CD8-positive, alpha-beta memory T cell (primary cell): ENCODE measurements at places on chromosomes 7 and 10. TPM values are rescaled to one million over a fixed set of nuclear protein-coding genes. Genes with fewer than 3 reads are reported as not detected.
A peak's percentile ranks its signal among the peaks of the same experiment; 100 is the strongest.

DNA sequence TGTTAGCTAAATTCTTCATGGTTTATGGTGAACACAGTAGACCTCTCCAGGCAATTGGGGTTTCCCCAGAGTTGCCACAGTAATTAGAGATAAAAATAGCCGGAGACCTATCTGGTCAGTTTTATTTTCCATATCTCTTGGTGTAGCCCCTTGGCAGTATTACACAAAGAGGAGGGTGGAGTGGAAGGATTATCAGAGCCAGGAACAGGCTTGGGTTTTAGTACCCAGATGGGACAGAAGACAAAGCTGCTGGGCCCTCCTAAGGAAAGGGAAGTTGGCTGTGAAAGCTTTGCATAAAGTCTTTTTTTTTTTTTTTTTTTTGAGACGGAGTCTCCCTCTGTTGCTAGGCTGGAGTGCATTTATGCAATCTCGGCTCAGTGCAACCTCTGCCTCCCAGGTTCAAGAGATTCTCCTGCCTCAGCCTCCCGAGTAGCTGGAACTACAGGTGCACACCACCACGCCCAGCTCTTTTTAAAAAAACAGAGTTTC is 9.7 kb downstream of the ZSCAN21 start:
- no peak overlapping the region for H3K27ac ChIP-seq
- H3K36me3 ChIP-seq, result peaks cover 11% of the 10 kb centered on the region
- H3K4me3 ChIP-seq, result no peak overlapping the region
- DNase-seq, result no peak
- no peaks in the 10 kb centered on the region for H3K27me3 ChIP-seq

- H3K4me3 ChIP-seq, result no peak overlapping the region
- no peak overlapping the region for H3K27ac ChIP-seq
- no peaks in the 10 kb centered on the region for H3K36me3 ChIP-seq
- peaks cover 5% of the 10 kb centered on the region for H3K27me3 ChIP-seq
- no peak for DNase-seq
These were observed 42.2 kb upstream of the OPALIN start for GRCh38 chr10:96401036-96401435.

DNA sequence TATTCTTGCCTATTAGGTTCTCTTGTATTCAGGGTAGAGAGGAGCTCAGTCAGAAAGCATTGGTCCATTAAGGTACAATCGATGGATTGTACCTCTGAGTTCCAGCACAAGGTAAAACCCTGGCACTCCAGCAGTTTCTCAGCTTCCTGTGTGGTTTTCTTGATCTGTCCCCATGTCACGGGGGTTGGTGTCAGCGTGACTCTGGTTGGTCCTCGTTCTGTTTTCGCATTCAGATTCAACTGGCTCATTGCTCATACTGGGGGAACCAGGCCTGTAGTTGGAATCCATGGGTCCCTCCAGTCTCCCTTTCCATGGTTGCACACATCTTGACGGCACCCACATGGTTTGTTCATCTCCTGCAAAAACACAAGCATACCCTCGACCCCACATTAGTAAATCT is 32.7 kb upstream of the RASGEF1A start:
- no peaks in the 10 kb centered on the region for H3K36me3 ChIP-seq
- no peak overlapping the region for H3K27ac ChIP-seq
- H3K4me1 ChIP-seq, result peaks cover 45% of the 10 kb centered on the region
- H3K27me3 ChIP-seq, result no peaks in the 10 kb centered on the region

GRCh38 chr7:43834463-43835251 is 34.7 kb downstream of the MRPS24 start:
- peak overlapping the region; percentile 29 for H3K27ac ChIP-seq
- no peaks in the 10 kb centered on the region for H3K36me3 ChIP-seq
- no peaks in the 10 kb centered on the region for H3K27me3 ChIP-seq
- peak overlapping the region; percentile 51 for H3K4me3 ChIP-seq
- peaks cover 16% of the 10 kb centered on the region for H3K4me1 ChIP-seq
- peak; percentile 39 for DNase-seq

DNA sequence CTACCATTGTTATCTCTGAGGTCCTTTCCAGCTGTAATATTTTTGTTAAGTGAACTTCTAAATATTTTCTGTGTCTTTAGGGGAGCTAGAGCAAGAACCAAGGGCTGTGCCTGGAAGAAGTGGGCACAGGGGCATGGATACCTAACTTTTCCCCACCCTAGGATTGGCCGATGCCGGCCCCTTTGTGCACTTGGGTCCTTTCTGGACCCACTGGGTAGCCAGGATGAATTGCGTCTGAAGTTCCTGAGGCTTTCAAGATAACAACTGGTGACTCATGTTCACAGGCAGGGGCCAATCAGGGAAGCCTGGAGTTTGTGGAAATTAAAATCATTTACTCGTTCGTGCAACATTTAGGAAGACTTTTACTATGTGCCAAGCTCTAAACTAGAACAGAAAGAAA is 758 bp downstream of the DPCD start:
- H3K4me3 ChIP-seq, result peak overlapping the region; percentile 95
- H3K27me3 ChIP-seq, result peaks cover 5% of the 10 kb centered on the region
- no peak for DNase-seq

GRCh38 chr10:116637830-116638229 is 17.1 kb downstream of the PNLIPRP2 start:
- H3K36me3 ChIP-seq, result no peaks in the 10 kb centered on the region
- no peak overlapping the region for H3K4me3 ChIP-seq
- DNase-seq, result no peak
- H3K27ac ChIP-seq, result no peak overlapping the region

- DNase-seq, result no peak
- no peaks in the 10 kb centered on the region for H3K4me1 ChIP-seq
- no peak overlapping the region for H3K4me3 ChIP-seq
These were observed 536.4 kb downstream of the NRG3 start for GRCh38 chr10:82411416-82411815.

- H3K27me3 ChIP-seq, result no peaks in the 10 kb centered on the region
- no peak overlapping the region for H3K4me3 ChIP-seq
- DNase-seq, result no peak
- no peak overlapping the region for H3K27ac ChIP-seq
- no peaks in the 10 kb centered on the region for H3K36me3 ChIP-seq
These were observed 49.6 kb downstream of the LAMB1 start for GRCh38 chr7:107953265-107953923.

- no peaks in the 10 kb centered on the region for H3K36me3 ChIP-seq
- no peaks in the 10 kb centered on the region for H3K4me1 ChIP-seq
- no peak overlapping the region for H3K4me3 ChIP-seq
- no peak for DNase-seq
These were observed 100.1 kb upstream of the COL1A2 start for GRCh38 chr7:94294471-94295131.

GRCh38 chr7:151013733-151014497 is 10.4 kb downstream of the ATG9B start:
- no peaks in the 10 kb centered on the region for H3K27me3 ChIP-seq
- peak overlapping the region; percentile 66 for H3K4me3 ChIP-seq
- peaks cover 90% of the 10 kb centered on the region for H3K4me1 ChIP-seq
- peak; percentile 91 for DNase-seq
- no peaks in the 10 kb centered on the region for H3K36me3 ChIP-seq

- H3K27ac ChIP-seq, result no peak overlapping the region
- no peak for DNase-seq
- peaks cover 5% of the 10 kb centered on the region for H3K4me1 ChIP-seq
These were observed 2.7 kb upstream of the TMEM254 start for GRCh38 chr10:80075781-80076180.

GRCh38 chr10:43781480-43782361 is 133.0 kb upstream of the ZNF32 start:
- no peaks in the 10 kb centered on the region for H3K27me3 ChIP-seq
- no peak overlapping the region for H3K4me3 ChIP-seq
- H3K4me1 ChIP-seq, result peaks cover 7% of the 10 kb centered on the region
- DNase-seq, result no peak

DNA sequence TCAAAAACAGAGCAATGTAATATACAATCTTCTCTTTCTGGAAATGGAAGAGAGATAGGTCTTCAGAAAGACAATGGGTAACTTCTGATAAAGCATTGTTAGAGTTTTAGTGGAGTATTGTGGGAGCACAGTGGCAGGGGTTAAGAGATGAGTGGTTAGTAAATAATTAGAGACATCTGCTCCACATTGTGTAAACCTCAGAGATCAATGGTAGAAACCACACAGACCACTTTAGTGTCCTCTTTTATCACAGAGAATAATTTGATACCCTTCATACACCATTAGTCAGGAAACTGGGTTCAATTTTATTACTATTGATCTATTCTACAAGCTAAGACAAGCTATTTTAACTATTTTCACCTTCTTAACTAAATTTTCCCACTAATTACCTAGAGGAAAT is 35.9 kb upstream of the MAGI2 start:
- no peak for DNase-seq
- no peak overlapping the region for H3K4me3 ChIP-seq
- H3K4me1 ChIP-seq, result no peaks in the 10 kb centered on the region
- H3K36me3 ChIP-seq, result no peaks in the 10 kb centered on the region
- H3K27ac ChIP-seq, result no peak overlapping the region
- H3K27me3 ChIP-seq, result no peaks in the 10 kb centered on the region

TMEM176B gene
- 0.27 TPM for total RNA-seq

ANXA8 gene
- total RNA-seq, result not detected

UCN3 gene
- total RNA-seq, result not detected

TLL2 gene
- total RNA-seq, result not detected

ETV1 gene
- total RNA-seq, result 0.31 TPM

PPP1R3A gene
- not detected for total RNA-seq

NCF1 gene
- total RNA-seq, result 0.27 TPM
